ENCODE measurements at places on chromosomes 5 and 9. TPM values are rescaled to one million over a fixed set of nuclear protein-coding genes. Genes with fewer than 3 reads are reported as not detected.

The MRRF gene
- 38.5 TPM for total RNA-seq

- DNase-seq: no peak
- no peaks in the 10 kb centered on the region for H3K27me3 ChIP-seq
- H3K4me3 ChIP-seq: no peak overlapping the region
- H3K27ac ChIP-seq: no peak overlapping the region
Measured at GRCh38 chr5:96902876-96903275, 26.6 kb downstream of the ERAP2 start.

The TAF11L10 gene
- total RNA-seq: not detected

DNA sequence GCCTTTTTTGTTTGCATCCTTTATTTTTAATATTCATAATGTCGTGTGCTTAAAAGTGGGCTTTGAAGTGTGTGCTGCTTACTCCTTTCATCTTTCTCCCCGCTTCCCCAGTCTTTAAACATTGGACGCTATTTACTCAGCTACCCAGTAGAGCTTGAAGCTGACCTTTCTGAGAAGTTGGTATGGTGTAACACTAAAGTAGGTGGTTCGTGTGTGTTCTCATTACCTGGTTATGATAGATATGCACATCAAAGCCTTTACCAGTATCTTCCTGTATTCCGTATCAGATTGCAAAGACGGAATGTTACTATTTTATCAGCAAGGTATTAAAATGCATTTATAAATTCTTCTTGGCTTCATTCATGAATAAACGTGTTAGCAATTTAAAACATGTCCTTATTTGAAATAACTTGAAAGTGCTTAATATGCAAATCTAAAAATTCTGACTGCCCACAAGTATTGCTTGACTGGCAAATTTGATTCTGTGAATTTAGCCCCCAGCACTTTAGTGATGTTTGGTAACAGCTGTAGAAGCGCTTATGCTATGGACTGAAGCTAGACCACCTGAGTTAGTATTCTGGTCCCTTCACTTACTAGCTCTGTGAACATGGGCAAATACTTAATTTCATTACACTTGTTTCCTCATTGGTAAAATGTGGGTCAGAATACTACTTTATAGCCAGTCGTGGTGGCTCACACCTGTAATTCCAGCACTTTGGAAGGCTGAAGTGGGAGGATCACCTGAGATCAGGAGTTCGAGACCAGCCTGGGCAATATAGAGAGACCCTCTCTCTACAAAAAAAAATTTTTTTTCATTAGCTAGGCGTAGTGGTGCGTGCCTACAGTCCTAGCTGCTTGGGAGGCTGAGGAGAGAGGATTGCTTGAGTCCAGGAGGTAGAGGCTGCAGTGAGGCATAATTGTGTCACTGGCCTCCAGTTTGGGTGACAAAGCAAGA lies 1.7 kb downstream of the RRAGA start:
- no peaks in the 10 kb centered on the region for H3K27me3 ChIP-seq
- DNase-seq: no peak
- peaks cover 39% of the 10 kb centered on the region for H3K4me1 ChIP-seq

GRCh38 chr9:105259731-105260612 lies 15.5 kb downstream of the SLC44A1 start:
- DNase-seq: no peak
- no peak overlapping the region for H3K4me3 ChIP-seq
- H3K36me3 ChIP-seq: no peaks in the 10 kb centered on the region
- H3K27me3 ChIP-seq: no peaks in the 10 kb centered on the region
- H3K27ac ChIP-seq: no peak overlapping the region
- H3K4me1 ChIP-seq: peaks cover 47% of the 10 kb centered on the region

- no peak for DNase-seq
- H3K27me3 ChIP-seq: no peaks in the 10 kb centered on the region
- H3K4me1 ChIP-seq: peaks cover 7% of the 10 kb centered on the region
- peak overlapping the region; percentile 16 for H3K4me3 ChIP-seq
- H3K36me3 ChIP-seq: no peaks in the 10 kb centered on the region
Measured at GRCh38 chr5:35859101-35859661, 2.5 kb downstream of the IL7R start.

- no peak overlapping the region for H3K4me3 ChIP-seq
- no peak overlapping the region for H3K27ac ChIP-seq
- peaks cover 41% of the 10 kb centered on the region for H3K4me1 ChIP-seq
Measured at GRCh38 chr9:136358016-136358415, 5.5 kb downstream of the DNLZ start.

DNA sequence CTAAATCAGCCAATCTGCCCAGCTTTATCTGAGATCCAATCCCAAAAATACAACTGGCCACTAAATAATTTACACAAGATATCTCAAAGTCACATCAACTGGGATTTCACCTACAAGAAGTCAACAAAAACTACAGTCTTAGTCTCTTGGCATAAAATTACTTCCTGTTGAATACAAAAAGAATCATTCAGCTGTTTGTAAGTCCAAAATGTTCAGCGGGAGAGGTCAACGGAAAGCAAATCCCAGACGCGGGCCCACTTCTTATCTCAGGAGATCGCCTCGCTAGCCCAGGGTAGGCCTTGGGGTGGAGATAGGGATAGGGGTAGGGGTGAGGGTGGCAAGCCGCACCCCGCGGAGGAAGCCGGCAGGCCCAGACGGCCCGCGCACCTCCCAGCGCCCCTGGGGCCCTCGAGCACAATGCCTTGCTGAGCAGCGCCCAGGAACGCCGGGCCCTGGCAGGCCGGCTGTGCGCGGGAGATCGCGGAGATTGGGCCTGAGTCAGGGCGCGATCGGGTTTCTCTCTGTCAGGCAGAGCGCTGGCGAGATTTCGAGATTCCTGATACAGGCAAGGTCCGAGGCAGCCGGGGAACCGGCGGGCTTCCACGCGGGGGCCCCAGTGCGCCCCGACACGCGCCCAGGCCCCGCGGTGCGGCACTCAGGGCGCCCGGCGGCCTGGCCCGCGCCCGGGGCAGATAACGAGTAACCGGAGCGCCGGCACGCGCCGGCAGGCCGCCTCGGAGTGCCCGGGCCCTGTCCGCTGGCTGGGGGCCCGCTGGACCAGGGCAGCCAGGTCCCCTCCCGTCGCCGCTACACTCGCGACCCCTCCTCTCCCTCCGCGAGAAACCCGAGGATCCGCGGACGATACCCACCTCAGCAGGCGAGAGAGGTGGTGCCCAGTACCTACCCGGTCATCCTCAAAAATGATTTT lies 601 bp downstream of the HINT1 start:
- H3K27ac ChIP-seq: peak overlapping the region; percentile 95
- H3K4me1 ChIP-seq: peaks cover 32% of the 10 kb centered on the region
- H3K4me3 ChIP-seq: peak overlapping the region; percentile 70
- H3K27me3 ChIP-seq: no peaks in the 10 kb centered on the region

The PRR7 gene
- total RNA-seq: 1.2 TPM

The MEGF9 gene
- total RNA-seq: 17.7 TPM

DNA sequence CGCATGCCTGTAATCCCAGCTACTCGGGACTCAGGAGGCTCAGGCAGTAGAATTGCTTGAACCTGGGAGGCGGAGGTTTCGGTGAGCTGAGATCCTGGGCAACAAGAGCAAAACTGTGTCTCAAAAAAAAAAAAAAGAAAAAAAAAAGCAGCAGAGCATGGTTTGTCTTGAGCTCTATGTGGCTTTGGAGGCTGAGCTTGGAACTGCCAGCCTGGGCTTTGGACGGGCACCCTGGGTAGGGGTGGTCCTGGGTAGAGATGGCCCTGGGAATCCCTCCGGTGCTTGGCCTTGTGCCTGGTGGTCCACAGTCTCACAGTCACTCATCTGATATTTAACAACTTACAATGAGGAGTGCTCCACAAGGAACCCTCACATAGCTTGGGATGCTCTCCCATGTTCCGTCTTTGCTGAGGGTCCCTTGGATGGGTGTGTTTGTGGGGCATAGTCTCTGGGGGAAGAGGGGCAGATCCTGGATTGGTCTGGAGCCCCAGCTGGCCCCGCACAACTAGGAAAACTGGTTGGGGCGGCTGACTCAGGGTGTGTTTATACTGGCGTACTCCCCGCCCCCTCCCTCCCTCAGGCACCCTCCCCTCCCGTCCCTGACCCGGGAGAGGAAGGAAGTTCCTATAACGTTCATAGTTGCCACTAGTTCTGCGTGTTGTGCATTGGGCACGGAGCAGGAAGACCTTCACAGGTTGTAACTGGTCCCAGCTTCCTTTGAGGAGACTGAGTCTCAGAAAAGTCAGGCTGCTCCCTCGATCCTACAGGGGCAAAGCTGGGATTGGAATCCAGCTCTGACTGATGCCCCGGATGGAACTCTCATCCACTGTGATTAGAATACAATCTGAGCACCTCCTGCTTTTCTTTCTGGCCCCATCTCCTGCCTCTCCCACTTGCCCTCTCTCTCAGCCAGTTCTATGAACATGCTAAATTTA lies 11.2 kb downstream of the IER5L start:
- no peak for DNase-seq
- no peaks in the 10 kb centered on the region for H3K27me3 ChIP-seq
- H3K4me3 ChIP-seq: peak overlapping the region; percentile 5
- peaks cover 51% of the 10 kb centered on the region for H3K4me1 ChIP-seq

GRCh38 chr5:88702332-88702731 lies 180.7 kb downstream of the MEF2C start:
- no peak overlapping the region for H3K27ac ChIP-seq
- H3K36me3 ChIP-seq: no peaks in the 10 kb centered on the region
- no peaks in the 10 kb centered on the region for H3K27me3 ChIP-seq

GRCh38 chr5:92599217-92599810 lies 981.7 kb downstream of the NR2F1-AS1 start:
- no peaks in the 10 kb centered on the region for H3K4me1 ChIP-seq
- H3K27ac ChIP-seq: no peak overlapping the region
- no peak overlapping the region for H3K4me3 ChIP-seq
- H3K36me3 ChIP-seq: no peaks in the 10 kb centered on the region

DNA sequence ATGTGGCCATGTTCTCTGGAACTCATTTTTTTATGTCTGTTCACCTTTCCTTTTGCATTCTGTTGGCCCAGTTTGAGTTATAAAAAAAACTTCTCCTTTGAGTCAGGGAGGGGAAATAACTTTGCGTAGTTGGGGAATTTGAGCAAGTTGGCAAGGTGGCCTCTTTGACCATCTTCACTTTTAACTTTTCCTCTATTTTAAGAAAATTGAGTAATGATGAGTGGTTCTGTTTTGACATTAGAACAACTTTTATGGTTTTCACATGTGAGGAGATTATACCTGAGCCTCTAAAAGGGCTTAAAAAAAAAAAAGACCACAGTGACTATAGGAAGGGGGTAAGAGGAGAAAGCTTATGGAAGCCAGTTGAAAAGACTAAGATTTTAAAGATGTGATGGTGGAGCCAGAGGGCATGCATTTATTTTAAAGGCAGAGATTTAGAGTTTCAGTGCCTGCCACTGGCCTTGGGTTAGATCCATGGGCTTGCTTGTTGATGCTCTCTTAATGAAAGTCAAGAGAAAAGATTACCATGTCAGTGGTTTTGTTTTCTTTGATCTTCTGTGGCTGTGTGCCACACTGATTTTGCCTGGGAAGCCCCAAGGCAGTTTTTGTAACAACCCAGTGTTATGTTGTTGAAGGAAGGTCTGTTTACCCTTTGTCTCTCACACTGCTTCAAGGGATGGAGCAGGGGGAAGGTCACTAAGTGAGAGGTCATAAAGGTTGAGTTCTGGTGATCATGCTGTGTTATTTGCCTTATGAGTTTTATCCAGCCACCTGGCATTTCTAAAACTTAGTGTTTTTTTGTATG lies 219.7 kb upstream of the CD180 start:
- no peaks in the 10 kb centered on the region for H3K36me3 ChIP-seq
- H3K27ac ChIP-seq: no peak overlapping the region
- H3K4me1 ChIP-seq: no peaks in the 10 kb centered on the region
- no peaks in the 10 kb centered on the region for H3K27me3 ChIP-seq
- DNase-seq: no peak
- H3K4me3 ChIP-seq: no peak overlapping the region

DNA sequence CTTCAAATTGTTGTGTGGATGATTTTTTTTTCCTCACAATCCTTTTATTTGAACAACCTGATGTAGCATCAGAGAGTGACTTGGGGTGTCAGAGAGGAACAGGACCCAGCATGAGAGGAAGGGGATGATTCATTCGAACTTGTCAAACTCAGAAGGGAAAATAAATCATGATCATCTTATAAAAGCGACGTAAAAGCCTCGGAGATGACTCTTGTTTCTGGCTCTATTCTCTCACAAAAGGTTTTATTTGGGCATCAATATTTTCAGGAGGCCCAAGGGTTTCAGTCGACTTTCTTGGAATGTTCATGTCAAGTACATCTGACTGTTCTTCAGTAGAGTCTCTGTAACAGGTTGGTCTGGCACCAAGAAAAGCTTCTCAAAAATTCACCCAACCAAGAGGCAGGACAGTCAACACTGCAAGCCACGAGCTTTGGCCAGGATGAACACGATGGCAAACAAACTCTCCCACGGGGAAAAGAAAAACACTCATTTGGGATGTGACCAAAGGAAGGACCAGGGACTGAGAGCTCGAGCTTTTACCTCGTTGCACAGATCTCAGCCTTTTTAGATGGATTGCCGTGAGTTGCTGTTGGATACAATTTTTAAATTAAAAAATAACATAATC lies 55.1 kb downstream of the ANKH start:
- DNase-seq: no peak
- H3K27me3 ChIP-seq: no peaks in the 10 kb centered on the region
- no peak overlapping the region for H3K4me3 ChIP-seq
- peaks cover 29% of the 10 kb centered on the region for H3K4me1 ChIP-seq
- H3K27ac ChIP-seq: no peak overlapping the region

- H3K27ac ChIP-seq: no peak overlapping the region
- no peaks in the 10 kb centered on the region for H3K36me3 ChIP-seq
- H3K27me3 ChIP-seq: no peaks in the 10 kb centered on the region
- no peak for DNase-seq
Measured at GRCh38 chr9:124635285-124635684, 128.1 kb upstream of the NR5A1 start.

DNA sequence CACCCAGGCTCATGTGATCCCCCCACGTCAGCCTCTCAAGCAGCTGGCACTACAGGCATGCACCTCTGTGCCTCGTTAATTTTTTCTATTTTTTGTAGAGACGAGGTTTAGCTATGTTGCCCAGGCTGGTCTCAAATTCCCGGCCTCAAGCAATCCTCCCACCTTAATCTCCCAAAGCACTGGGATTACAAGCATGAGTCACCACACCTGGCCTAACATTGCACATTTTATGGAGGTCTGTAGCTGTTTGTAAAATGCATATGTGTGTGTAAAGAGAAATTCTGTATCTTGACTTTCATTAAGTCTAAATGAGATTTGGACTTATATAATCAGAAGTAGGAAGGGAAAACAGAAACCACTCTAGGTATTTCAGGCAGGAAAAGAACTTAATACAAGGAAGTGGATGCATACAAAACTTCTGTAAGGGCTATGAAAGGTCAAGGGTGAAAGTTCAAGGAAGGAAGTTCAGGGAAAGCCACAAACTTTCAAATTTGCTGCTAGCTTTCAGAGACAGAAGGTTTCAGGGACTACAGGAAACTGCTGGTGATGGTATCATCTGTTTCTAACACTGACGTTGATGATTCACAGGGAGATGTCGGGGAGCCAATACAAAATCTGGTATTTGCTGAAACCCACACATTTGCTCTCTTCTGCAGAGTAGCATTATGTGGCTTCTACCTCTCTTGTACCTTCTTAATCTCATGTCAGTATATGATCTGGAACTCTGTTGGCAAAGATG lies 209.4 kb downstream of the PIK3R1 start:
- peaks cover 30% of the 10 kb centered on the region for H3K4me1 ChIP-seq
- H3K27ac ChIP-seq: no peak overlapping the region
- no peak for DNase-seq
- H3K4me3 ChIP-seq: no peak overlapping the region
- no peaks in the 10 kb centered on the region for H3K27me3 ChIP-seq

The MAP1B gene
- 386 TPM for total RNA-seq

GRCh38 chr5:124949862-124950261 lies 203.4 kb upstream of the ZNF608 start:
- H3K4me3 ChIP-seq: no peak overlapping the region
- H3K36me3 ChIP-seq: no peaks in the 10 kb centered on the region
- no peak for DNase-seq
